ENCODE measurements at places on chromosomes 3 and 15.

DNA sequence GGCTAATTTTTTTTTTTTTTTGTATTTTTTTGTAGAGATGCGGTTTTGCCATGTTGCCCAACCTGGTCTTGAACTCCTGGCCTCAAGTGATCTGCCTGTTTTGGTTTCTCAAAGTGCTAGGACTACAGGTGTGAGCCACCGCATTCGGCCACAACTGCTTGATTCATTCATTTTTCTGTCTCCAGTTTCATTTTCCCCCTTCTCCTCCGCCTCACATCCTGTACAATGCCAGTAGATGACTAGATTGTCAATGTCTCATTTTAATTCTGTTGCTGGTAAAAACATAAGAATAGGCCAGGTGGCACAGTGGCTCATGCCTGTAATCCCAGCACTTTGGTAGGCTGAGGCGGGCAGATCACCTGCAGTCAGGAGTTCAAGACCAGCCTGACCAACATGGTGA lies 12.0 kb upstream of the ZNF592 start:
- DNase-seq, result no peak

- no peak for DNase-seq
Observed at GRCh38 chr3:77186728-77187127, 146.8 kb downstream of the ROBO2 start.

GRCh38 chr3:130644628-130645253 lies 101.9 kb downstream of the PIK3R4 start:
- DNase-seq, result no peak

DNA sequence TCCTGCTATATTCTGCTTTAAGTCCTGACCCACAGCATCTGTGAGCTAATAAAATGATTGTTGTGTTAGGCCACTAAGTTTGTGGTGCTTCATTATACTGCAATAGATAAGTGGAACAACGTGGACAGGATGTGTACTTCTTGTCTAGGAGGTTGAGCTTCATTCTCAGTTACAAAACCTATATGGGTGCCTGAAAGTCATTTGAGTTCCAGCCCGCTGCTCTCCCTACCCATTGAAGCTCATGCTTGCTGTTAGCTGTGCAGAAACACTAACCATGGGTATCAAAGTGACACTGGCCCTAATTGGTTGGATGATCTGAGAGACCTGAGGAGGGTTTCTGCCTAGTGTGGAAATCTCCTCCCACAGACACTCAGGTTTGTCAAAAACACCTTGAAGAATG lies 357.2 kb downstream of the PDCD6IP start:
- no peak for DNase-seq

- no peak for DNase-seq
Observed at GRCh38 chr15:47908950-47909670, 191.8 kb downstream of the SEMA6D start.

- no peak for DNase-seq
Observed at GRCh38 chr15:76172782-76173181, 113.0 kb downstream of the TMEM266 start.

DNA sequence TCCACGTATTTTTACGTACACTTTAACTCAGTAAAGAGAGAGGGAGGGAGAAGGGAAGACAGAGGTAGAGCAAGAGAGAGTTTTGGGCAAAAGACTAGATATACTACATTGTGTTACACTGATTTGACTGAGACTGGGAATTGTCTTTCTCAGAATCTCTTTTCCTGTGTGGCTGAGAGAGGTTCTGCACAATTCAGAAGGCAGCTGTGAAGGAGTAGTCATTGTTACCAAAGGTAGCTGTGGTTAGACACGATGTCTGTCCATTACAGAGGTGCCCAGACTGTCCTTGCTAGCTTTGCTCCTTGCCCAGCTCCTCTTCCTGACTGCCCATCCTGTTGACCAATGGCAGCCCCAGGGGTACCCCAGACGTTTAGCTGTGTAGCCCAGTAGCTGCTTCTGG lies 577.5 kb upstream of the CBLB start:
- no peak for DNase-seq

- DNase-seq, result peak; percentile 7
Observed at GRCh38 chr3:18723206-18723810, 298.2 kb upstream of the SATB1 start.

DNA sequence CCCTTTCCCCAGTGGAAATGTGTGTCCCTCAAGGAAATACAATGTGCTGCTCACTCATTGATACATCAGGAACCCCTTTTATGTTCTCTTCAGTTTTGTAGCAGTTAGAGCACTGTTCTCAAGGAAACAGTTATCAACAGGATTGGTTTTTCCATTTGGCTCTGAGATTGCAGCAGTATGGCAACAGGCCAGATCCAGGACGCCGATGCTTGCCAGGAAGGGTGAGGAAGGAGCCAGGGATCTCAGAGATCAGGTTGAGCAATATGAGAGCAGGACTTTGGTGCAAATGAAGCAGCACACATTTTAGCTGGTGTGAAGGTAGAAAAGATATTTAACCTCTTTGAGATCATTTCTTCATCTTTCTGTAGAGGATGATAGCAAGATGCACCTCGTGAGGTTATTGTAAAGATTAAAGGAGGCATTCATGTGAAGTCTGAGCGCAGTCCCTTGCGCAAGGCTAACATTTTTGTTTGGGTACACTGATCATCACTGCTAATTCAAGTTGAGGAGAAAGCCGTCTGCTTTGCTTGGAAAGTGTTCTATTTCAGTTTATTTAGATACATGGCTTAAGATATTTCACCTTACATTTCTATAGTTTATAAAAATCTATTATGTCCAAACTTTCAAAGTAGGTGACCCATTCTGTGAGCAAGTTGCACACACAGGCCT lies 68.5 kb downstream of the KCNH8 start:
- DNase-seq, result no peak

DNA sequence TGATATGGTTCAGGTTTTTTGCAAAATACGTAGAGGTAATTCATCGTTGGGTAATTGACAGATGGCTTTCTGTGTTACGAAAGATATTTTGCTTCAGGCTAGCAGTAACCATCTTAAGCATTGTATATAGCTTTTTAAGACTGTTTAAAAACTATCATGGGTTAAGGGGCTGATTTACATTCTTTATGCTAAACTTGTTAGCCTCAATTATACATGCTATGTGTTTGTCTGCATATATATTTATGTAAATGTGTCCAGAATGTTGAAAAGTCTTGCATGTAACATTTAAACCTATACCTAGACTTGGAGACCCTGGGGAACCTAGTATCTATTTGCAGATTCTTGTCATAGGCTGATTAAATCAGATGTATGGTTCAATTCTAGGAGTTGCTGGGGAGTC lies 11.1 kb upstream of the P2RY14 start:
- no peak for DNase-seq

DNA sequence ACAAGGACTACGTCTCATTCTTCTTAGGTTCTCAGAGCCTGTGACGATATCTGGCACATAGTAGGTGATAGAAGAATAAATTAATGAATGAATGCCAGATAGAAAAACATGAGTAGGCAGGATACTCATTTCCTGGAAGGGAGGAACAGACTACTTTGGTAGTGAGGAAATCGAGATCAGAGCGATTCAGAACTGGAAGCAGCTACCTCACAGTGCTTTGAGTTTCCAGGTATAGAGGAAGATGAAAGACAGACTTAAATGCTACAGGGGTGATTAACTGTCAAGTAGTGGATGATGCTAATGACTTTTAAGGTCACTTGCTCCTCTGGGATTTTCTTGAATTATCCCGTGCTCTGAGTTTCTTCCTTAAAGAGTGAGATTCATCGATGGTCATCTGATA lies 951.5 kb upstream of the CFAP20DC start:
- DNase-seq, result no peak

DNA sequence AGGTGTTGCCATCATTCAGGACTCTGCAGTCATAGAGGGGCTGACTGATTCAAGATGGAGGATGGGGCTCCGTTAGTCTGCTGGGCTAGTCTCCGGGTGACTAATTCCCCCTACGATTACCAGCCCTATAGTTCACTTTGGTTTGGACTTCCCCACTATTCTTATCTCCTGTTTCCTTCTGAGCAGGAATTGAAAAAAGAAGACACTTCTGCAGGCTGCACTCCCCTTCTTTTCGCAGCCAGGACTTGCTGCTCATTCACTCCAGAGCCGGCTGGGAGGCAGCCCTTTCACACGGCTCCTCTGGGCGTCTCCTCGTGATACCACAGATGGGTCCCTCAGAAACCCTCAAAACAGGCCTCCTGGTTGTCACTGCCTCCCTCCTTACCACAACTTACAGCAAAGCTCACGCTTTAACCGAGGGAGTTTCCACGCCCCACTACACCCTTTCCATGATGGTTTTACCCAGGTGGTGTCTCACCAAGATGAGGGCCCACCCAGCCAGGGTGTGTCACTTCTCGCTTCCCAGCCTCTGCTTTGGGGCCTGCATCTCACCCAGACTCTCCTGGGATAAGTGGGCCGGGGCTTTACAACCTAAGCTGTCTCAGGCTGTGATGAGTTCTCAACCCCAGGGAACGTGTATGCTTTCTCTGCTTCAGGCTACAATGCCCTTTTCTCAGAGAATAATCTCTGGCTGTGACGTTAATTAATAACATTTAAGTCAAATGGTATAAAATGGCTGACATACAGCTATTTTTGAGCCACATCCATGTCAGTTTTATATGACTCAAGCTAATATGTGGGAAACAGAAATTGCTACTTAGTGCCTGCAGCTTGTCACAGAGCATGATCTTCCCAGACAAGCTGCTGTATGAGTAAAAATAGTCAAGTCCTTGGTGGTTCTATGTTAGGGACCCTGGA lies 11.9 kb downstream of the CX3CR1 start:
- no peak for DNase-seq

DNA sequence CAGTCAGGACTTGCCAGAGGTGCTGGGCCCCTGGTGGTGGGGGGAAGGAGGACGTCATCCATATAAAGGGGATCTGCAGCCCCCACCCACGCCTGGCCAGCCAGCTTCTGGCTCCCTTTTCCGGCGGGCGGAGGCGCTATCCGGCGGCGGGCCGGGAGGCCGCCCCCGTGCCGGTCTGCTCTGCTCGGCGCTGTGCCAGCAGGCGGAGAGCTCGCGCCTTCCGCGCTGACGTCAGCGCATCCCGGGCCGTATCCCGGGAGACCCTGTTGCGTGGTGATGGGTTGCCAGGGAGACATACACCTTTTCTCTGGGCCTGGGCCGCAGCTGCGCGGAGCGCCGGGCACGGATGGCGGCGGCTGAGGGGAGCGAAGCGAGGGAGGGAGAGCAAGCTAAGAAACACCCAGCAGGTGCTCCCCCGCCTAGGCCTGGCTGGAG lies 1.1 kb downstream of the FAM131A start:
- no peak for DNase-seq

DNA sequence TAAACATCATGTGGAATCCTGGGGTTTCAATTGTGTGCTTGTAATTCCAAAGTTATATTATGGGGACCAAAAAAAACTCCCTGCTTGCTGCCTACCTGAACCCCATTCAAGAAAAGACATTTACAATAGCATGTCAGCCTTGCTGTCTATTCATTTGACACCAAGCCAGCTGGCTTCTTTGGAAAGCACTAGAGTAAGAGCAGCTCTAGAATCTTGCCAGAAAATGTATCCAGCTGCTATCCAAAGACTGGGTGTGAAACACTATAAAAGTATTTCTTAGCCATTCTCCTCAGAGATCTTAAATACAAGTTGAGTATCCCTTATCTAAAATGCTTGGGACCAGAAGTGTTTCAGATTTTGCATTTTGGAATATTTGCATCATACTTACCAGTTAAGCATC lies 87.4 kb downstream of the RAD18 start:
- DNase-seq, result no peak

- no peak for DNase-seq
Observed at GRCh38 chr3:122305818-122306621, 19.0 kb upstream of the CSTA start.

GRCh38 chr3:141926929-141927328 lies 50.5 kb downstream of the ATP1B3 start:
- DNase-seq, result no peak

GRCh38 chr15:25875566-25875965 lies 12.4 kb upstream of the ATP10A start:
- DNase-seq, result no peak

DNA sequence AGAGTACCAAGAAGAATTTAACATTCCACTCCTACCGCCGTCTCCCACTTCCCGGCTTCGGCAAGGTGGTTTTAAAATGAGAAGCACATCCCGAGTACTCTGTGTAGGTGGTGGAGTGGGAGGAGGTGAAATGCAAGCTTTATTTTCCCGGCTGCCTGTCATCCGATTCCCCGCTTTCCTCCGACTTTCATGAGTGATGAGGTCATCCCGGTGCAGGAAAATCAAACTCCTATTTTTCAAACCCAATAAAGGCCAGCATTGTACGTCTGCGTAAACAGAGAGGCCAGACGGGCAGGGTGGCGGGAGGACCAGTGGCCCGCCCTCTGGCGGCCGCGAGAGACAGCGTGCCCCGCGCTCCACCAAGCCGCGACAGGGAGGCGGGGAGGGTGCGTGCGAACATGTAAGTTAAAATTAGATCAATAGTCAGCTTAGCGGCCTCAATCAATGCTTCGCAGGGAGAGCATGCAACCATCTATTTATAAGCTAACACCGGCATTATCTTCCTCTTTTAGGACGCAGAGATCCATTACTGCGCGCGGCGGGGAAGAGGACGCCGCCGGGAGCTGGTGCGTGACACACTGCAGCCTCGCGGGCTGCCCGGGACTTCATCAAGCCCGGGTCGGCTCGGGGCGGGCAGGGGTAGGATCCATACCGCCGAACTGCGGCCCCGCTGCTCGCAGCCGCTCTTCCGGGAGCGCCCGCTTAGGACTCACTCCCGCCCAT lies 163.3 kb downstream of the CD47 start:
- DNase-seq, result no peak

DNA sequence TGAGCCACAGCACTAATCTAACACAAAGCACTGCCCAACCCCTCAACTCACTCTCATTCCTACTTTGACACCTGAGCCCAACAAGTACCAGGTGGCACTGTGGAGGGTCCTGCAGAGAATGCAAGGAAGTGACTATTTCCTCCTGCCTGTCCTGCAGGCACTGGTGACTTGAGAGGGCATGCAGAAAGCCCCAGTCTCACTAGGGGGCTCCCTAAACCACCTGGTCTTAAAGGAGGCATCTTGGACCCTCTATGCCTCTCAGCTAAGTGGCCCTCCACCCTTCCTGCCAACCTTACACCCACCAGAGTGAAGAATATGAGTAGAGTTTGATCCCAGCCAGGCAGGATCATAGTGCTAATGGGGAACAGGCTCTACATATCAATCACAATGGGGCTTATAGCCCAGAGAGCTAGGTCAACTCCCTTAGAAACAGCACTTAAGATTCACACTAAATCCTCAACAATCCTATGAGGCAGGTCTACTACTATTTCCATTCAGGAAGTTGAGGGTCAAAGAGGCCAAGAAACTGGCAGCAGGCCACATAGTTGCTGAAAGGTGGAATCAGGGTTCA lies 15.2 kb downstream of the TRAIP start:
- DNase-seq, result peak; percentile 45
